Stimulated activated naive B cell treated with anti-CD40 and anti-IgM and Interleukin-4, amounts not matched to agents 10 μg/mL and 1 μg/mL and 100 μg/mL, for 72 hours (primary cell): ENCODE measurements at places on chromosomes 1 and 21.

- DNase-seq: no peak
Measured at GRCh38 chr1:172926070-172926469, 124.7 kb downstream of the TNFSF18 start.

GRCh38 chr1:77143529-77144121, 75.6 kb downstream of the PIGK start:
- DNase-seq: no peak

DNA sequence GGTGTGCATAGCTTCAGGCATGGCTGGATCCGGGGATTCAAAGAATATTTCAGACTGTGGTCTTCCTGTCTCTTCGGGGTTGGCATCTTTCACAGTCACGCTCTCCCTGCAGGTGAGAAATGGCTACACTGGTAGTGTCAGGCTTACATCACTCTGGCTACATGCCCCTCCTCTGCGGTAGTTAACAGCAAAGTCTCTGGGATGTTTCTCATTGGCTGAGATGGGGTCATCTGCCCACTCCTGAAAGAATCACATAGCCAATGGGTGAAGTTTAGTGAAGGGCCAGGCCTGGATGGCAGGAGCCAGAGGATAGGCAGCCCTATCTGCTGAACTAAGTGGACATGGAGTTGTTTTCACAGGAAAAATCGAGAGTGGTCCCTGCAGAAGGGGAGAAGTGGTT, 356.5 kb downstream of the MATN1 start:
- DNase-seq: no peak

GRCh38 chr1:218436997-218437396, 91.9 kb downstream of the TGFB2 start:
- no peak for DNase-seq

DNA sequence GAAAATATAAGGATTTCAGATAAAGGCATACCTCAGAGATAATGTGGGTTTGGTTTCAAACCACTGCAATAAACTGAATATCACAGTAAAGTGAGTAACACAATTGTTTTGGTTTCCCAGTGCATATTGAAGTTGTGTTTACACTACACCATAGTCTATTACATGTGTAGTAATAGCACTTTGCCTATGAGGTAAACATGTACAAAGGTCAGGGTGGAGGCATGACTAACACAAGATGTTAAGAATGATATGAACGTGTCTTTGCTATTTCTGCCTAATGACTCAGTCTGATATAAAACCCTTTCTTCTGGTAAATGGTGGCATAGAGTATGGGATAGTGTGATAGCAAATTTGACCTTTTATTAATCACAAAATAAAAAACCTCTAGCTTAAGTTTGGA, 621.5 kb upstream of the ADGRL2 start:
- DNase-seq: no peak

- no peak for DNase-seq
Measured at GRCh38 chr1:226436472-226436854, 28.6 kb upstream of the PARP1 start.

DNA sequence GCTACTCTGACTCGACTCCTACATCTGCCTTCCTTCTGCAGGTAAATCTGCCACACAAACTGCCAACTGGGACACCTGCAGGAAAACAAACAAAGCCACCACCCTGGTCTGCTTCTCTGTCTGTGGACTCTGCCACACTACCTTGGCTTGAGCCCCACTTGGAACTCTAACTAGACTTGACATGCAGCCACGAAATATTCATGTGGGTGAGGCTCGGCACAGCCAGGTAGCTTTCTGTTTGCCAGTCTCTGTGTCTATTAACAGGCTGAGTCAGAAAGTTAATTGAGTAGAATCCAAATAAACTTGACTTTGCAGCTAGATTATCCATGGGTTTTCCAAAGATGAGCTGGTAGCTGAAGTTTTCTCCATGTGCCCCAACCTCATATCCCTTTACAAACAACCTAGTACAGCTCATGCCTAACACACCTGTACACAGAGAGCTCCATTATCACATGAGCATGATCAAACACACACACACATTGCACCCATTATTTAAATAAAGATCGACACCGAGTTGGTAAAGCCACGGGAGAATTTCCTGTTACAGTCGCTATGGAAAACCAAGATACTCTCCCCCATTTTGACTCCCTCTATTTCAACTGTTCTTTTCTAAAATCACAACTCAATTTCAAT, 808 bp downstream of the C1orf116 start:
- DNase-seq: no peak

- peak; percentile 44 for DNase-seq
Measured at GRCh38 chr1:206496131-206496793, 11.1 kb upstream of the RASSF5 start.
